ENCODE measurements at places on chromosomes 1 and 21.

GRCh38 chr1:218480588-218481099, 135.5 kb downstream of the TGFB2 start:
- peak; percentile 94 for DNase-seq

GRCh38 chr1:69595486-69595885, 27.8 kb downstream of the LRRC7 start:
- DNase-seq, result no peak

GRCh38 chr1:154265586-154265985, 6.8 kb upstream of the HAX1 start:
- no peak for DNase-seq

GRCh38 chr1:155591770-155592169, 18.2 kb upstream of the MSTO1 start:
- peak; percentile 71 for DNase-seq

DNA sequence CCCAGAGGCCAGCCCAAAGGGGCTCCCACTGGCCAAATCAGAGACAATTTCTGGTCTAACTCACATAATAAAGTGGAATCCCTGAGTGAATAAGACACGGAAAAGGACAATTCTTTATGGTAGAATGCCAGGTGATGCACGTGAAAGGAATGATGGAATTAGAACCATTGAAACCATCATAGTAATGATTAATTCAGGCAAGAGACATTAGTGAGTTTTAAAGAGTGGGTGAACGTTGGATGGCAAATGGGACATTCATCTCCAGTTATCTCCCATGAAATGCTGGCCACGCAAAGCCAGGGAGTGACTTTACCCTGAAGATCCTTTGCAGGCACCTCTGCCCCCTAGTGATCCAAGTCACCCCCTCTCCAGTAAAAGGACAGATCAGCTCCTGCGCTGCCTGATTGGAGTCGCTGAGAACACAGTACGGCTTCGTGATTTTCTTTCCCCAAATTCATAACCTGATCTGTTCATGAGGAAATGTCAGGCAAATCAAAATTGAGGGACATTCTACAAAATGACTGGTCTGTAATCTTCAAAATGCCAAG, 87.5 kb downstream of the AJAP1 start:
- no peak for DNase-seq

DNA sequence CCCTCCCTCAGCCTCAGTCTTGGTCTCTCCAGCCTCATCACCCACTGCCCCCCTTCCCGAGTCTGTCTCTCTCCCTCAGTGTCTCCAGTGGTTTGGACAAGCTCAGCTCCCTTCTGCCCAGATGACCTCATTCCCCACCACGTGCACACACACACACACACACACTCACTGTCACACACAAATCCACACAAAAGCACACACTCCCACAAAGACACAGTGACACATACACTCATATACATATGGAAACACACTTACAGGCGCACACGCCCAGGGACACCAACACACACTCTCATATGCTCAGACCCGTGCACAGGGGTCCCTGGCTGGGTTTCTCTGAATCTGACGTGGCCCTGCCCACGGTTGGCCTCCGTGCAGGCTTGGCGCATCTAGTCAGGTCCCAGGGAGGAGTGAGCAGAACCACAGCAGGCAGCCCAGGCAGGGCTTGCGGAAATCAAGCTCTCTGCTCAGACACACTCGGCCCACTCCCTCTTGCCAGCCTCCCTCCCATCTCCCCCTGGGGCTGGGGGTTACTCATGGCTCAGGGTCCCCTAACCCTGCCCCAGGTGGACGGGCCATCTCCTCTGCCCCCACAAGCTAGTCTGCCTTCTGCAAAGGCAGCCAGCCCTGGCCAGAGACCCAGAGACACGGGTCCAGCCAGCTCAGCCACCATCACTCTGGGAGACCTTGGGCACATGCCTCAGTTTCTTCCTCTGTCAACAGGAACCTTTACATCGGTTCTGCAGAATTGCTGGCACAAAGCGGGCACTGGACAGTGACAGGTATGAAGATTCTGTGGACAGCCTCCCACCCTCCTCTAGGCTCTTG, 38.5 kb upstream of the FAM131C start:
- peak; percentile 89 for DNase-seq

- peak; percentile 38 for DNase-seq
These were observed 690 bp downstream of the EPS8L3 start for GRCh38 chr1:109762821-109763645.

- no peak for DNase-seq
These were observed 52.9 kb downstream of the OSBPL9 start for GRCh38 chr1:51669816-51670215.

GRCh38 chr1:185907246-185907645, 173.1 kb downstream of the HMCN1 start:
- DNase-seq, result peak; percentile 23

GRCh38 chr1:31959521-31960340, 21.6 kb upstream of the PTP4A2 start:
- peak; percentile 29 for DNase-seq

GRCh38 chr1:17550729-17551584, 11.5 kb downstream of the ARHGEF10L start:
- peak; percentile 42 for DNase-seq

DNA sequence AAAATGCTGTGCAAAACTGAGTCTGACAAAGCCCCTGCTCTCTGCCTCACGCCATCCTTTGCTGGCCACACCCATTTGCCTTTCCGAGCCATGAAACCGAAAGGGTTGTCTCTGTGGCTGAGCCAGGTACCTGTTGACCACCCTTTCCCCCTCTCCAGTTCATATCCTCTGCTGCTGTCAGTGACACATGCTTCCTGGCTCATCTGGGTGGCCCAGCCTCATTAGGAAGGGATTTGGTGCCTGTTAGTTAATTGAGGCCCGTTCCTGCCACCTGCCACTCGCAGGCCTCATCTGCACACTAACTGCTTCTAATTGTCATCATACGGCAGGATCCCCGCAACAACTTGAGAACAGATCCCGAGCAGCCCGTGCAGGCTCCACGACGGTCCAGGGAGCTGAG, 79.2 kb downstream of the OLIG1 start:
- DNase-seq, result no peak

DNA sequence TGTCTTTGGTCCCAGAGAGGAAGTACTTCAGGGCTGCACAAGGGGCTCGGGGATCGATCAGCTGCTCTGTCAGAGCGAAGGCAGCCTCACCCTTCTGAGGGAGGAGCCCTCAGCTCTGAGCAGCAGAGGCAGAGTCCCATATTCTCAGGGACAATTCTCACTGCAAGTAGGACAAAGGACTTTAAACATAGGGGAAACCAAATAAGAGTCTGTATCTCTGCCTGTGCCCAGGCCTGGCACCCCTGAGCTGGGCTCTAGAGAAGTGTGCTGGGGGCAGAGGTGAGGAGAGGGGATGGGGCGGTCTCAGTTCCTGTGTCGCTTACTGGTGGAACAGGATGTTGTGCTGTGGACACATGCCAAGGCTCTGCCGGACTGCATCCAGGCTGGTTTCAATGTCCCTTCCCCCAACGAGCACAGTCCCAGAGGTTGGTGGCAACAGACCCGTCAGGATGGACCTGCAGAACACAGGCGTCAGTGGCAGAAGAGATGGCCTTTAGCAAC, 76.6 kb downstream of the ABCA4 start:
- DNase-seq, result no peak

GRCh38 chr1:12185036-12185917, 18.5 kb downstream of the TNFRSF1B start:
- DNase-seq, result no peak

- no peak for DNase-seq
These were observed 113.9 kb downstream of the MATN1 start for GRCh38 chr1:30609336-30609998.

DNA sequence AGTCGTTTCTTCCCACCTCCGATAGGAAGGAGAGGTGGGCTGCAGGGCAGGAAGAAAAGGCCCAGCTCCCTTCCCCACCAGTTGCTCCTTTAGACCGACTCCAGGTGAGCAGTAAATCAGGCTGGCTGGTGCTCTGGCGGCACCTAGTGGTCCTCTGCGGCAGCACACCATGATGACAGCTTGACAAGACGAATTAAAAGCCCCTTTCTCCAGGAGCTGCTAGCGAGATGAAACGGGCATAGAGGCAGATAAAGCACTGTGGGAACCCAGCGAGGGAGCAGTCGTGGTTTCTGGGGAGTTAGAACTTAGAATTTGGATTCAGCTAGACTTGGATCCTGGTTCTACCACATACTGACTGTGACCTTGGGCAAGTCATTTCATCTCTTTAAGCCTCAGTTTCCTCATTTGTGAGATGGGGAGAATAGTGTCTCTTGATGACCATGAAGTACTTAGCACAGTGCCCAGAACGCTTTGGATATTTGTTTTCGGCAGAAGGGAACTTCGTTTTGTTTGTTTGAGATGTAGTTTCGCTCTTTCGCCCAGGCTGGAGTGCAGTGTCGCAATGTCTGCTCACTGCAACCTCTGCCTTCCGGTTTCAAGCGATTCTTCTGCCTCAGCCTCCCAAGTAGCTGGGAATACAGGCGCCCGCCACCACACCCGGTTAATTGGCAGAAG, 21.8 kb upstream of the COL9A2 start:
- DNase-seq, result peak; percentile 63

DNA sequence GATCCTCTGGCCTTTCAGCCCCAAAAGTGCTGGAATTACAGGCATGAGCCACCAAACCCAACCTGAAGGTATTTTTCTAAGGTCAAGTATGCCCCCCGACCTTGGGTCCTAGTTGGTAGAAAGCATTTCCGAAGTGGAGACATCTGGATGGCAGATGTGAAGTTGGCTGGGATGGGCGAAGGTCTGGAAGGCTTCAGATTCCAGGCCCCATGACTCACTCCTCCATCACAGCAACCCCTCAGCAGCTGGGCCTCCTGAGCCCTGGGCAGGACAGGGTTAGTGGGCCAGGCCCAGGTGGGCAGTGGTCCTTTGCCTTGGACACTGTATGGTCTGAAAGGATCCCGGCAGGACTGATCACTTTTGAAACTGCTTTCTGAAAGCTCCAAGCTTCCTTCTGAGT, 23.3 kb downstream of the NAV1 start:
- peak; percentile 98 for DNase-seq

DNA sequence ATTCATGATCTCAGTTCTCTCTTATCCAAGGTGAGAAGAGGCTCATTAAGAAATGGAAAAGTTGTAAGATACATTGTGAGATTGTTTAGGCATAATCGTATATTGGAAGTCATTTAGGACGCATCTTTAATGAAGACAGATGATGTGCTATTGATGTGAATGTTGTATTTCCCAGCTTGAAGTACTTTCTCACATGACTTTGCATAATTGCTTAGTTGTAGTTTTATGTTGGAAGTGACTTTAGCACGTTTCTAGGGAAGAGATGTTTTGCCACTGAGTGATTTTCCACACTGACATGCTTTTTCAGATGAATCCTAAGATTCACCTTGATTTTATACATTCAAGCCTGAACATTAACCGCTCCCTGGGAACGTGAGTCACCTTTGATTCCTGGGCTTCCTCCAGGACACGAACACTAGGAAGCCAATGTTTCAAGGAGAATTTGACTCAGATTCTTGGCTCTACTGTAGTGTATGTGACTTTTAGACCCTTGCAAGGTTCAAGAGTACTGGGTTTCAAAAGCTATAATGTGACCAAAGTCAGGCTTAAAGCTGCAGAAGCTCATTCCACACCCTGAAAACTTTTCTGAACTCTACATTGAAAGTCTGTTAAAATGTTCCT, 27.9 kb downstream of the ANGEL2 start:
- peak; percentile 12 for DNase-seq

GRCh38 chr21:28402616-28402989, 590.1 kb downstream of the LTN1 start:
- no peak for DNase-seq

All from AG10803 (cell line).